ENCODE measurements at places on chromosomes 7 and 10.

GRCh38 chr10:132428486-132428995, 31.5 kb downstream of the PWWP2B start:
- DNase-seq: no peak

- DNase-seq: no peak
Measured at GRCh38 chr7:14747701-14748100, 154.8 kb downstream of the DGKB start.

DNA sequence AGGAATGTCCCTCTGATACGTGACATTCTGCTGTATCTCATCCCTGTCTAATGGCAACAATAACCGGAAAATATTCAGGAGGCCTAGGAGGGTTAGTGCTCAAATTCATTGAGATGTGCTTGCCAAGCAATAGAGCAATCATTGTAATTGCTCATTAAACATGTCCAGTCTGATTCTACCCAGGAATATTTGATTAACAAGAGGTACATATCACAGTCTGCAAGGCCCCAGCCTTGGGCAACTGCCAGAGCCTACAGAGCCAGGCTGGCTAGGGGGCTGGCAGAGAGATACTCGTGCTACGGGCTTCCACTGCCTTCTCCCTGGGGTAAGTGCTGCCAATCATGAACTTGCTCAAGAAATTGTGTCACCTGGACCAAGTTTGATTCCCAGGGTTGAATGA, 99.1 kb downstream of the ALOX5 start:
- DNase-seq: no peak

GRCh38 chr7:158384746-158385145, 202.9 kb downstream of the PTPRN2 start:
- DNase-seq: no peak

DNA sequence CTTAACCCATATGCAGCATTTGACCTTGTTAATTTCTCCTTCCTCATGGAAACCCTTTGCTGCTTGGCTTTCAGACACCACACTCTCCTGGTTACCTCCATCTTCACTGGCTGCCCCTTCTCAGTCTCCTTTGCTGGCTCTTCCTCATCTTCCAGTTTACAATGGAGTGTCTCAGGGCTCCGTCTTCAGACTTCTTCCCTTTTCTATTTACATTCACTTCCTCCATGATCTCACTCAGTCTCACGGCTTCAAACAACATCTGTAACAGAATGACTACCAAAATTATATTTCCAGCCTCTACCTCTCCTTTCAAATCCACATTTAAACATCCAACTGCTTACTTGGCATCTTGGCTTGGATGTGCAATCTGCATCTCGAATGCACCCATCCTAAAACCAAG, 140.4 kb downstream of the DKK1 start:
- DNase-seq: no peak

- DNase-seq: no peak
Measured at GRCh38 chr10:17235136-17235535, 7.1 kb downstream of the VIM start.

- DNase-seq: no peak
Measured at GRCh38 chr10:44154956-44155355, 229.9 kb downstream of the CXCL12 start.

- DNase-seq: no peak
Measured at GRCh38 chr10:558364-558763, 131.1 kb downstream of the DIP2C start.

DNA sequence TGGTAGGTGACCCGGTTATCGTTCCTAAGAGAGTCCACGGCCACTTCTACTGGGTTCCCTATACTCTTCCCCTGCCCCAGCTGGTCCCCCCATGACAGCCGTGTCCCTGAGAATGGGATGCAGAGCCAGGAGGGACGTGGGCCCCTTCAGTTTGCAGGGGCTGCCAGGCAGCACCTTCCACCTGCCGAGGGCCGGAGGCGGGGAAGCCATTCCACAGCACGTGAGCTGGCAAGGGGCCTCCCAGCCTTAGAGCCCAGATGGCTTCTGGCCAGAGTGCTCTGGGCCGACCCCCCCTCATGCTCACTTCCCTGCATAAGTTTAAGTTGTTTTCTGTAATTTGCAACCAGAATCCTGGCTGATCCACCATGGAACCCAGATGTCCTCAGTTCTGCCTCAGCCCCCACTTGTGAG, 39.0 kb downstream of the DIP2C start:
- no peak for DNase-seq

GRCh38 chr10:98881789-98882188, 353.9 kb downstream of the HPSE2 start:
- DNase-seq: no peak

GRCh38 chr7:101557978-101558741, 70.9 kb downstream of the MYL10 start:
- no peak for DNase-seq

- peak; percentile 87 for DNase-seq
Measured at GRCh38 chr7:113087071-113087998, 708 bp upstream of the GPR85 start.

GRCh38 chr7:41858201-41858600, 155.3 kb upstream of the INHBA start:
- peak; percentile 14 for DNase-seq

- peak; percentile 45 for DNase-seq
Measured at GRCh38 chr7:110940756-110941155, 150.2 kb upstream of the LRRN3 start.

GRCh38 chr10:87878664-87879459, 15.4 kb downstream of the PTEN start:
- DNase-seq: peak; percentile 54

- DNase-seq: peak; percentile 27
Measured at GRCh38 chr10:132420981-132421846, 24.2 kb downstream of the PWWP2B start.
